ENCODE measurements at places on chromosomes 2 and 18.

GRCh38 chr2:112824694-112825085 is 11.9 kb downstream of the IL1B start:
- DNase-seq, result no peak

DNA sequence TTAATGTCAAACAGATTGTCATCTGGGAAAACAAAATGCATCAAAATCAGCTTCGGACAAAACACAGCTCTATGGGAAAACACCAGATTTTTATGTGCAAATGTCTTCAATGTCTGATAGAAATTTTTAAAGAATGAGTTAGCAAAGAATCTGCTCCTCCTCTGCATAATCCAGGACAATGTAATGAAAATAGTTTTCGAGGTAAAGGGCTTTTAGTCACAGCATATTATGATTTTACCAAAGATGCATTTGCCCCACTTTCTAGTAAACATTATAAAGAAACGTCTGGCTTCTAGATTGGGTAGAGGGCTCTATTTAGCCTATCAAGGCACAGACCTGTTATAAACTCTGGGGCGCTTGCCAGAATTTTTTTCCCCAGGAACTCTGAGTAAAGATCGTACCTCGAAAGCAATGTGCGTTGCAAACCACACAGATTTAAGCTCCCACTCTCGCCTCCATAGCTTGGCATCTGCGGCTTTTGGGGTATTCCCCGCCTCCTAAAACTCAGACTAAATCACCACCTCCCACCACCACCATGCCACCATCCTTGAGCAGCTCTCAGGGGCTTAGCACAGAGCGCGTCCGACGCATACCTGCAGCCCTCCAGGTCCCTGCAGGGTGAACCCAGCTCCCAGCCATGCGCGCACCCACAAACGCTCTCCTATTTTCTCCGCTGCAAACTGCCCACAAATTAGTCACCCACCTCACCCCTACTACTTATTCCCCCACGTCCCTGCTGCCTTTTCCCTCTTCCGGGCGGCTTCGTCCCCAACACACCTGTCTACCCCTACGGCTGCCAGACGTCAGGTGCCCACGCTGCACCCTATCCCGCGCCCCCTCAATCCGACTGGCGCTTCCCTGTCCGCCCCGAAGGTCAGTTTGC is 829 bp downstream of the ACVR1C start:
- peak; percentile 67 for DNase-seq

DNA sequence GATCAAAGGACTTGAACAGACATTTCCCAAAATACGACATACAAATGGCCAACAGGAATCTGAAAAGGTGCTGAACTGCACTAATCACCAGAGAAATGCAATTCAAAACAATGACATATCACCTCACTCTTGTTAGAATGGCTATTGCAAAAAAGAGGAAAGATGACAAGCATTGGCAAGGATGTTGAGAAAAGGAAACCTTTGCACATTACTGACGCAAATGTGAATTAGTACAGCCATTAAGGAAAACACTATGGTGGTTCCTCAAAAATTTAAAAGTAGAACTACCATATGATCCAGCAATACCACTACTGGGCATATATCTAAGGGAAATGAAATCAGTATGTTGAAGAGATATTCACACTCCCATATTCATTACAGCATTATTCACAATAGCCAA is 57.7 kb upstream of the ASPRV1 start:
- DNase-seq, result no peak

DNA sequence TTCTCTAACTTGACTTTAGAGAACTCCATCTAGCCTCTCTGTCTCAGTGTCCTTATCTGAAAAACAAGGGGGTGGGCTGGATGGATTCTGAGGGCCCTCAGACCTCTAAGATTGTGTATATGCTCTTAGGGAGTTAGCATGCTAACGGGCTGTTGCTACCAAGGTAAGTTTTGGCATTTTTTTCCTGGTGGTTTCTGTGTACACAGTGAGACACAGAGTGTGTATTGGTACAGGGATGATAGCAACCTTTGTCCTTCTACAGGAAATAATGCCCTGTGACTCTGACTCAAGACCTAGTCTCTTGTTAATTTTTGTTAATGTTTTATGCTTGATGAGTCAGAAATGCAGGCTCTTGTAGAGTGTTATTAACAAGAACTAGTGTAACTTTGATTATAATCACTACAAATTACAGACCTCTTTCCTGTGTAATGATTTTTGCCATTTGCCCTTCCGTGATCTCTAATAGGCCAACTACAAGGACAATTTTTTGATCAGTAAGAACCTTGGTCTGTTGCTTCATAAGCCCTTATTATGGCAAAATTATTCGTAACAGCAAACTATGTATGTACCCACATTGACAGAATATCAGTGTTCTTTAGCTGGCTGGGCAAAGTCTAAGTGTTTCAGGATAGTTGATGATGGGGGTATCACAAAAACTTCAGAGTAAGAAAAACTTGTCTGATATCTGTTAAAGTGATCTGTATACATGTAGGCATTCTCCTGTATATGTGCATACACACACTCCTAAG is 89.7 kb downstream of the SPTBN1 start:
- no peak for DNase-seq

GRCh38 chr2:26088038-26088643 is 54.3 kb downstream of the RAB10 start:
- DNase-seq, result no peak

DNA sequence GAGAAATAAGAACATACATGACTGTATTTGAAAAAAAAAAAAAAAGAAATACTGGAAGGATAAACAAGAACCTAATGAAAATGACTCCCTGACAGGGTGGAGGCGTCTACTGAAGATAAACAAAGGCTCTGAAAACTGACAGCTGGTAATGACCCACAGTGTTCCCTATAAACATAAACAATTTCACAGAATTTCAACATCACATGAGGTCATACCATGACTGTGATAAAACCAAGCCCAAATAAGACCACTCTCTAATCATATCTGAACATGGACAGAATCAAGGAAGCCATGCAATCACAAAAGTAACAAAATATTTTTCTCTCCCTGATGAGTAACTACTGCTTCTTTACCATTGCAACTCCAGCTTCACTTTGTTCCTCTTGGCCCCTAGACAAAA is 159.3 kb downstream of the FAM124B start:
- no peak for DNase-seq

DNA sequence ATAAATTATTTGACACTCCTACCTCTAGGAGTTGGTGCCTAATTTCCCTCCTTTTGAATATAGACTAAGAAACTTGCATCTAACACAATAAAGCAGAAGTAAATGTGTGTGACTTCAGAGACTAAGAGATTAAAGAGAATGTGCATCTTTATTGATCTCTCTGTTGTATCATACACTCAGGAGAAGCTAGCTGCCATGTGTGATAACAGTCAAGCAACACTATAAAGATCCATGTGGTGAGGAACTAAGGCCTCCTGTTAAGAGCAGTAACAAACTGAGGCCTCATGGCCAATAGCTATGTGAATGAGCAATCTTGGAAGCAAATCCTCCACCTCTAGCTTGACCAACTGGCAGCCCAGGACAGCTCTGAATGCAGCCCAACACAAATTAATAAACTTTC is 3.4 kb downstream of the FANCL start:
- no peak for DNase-seq

- no peak for DNase-seq
Measured at GRCh38 chr18:3027370-3027891, 14.5 kb upstream of the LPIN2 start.

- DNase-seq, result no peak
Measured at GRCh38 chr18:37529863-37530262, 35.7 kb downstream of the CELF4 start.

DNA sequence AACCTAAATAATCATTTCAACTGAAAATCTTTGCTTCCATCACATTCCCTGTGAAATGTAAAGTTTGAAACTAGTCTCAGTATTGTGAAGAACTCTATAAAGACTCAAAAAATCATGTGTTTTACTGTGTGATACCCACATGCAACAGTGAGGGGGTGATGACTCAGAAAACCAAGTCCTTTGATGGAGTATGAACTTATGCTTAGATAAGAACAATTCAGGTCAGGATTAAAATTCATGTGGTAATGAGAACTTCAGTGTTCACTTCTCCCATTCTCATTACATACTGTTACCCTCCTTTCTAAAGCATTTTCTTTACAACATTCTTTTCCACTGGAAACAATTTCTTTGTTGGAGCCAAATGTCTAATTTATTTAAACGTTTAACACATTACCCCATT is 360.2 kb downstream of the FSIP2 start:
- no peak for DNase-seq

- DNase-seq, result no peak
Measured at GRCh38 chr2:71561441-71562267, 108.3 kb downstream of the DYSF start.

DNA sequence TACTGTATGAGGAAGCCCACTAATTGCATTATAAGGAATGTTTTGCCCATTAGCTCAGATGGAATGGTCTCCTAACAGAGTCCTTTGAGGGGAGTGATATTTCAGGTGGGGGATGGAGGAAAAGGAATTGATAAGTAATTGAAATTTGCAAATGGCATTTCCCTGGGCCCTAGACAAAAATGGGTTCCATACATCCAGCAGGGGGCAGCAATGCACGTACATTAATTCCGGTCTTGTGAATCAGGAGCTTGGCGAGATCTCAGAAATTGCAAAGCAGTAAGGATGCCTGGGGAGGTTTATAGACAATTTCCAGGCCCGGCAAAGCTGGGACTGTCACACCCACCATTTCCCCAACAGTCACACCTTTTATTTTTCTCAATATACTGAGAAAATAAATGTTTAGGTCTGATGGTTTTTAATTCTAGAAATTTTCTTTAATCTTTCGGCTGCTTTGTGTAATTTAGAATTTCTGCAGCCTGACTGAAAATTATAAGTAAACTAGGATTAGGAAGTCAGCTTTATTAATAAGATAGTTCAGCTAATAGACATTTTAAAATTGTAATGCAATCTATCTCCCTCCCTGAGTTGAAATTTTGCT is 122.8 kb downstream of the LYPD1 start:
- peak; percentile 70 for DNase-seq

GRCh38 chr2:170886386-170886785 is 42.7 kb upstream of the GORASP2 start:
- no peak for DNase-seq

GRCh38 chr18:11118051-11118766 is 31.2 kb downstream of the PIEZO2 start:
- DNase-seq, result no peak

GRCh38 chr2:98457045-98457696 is 12.5 kb downstream of the INPP4A start:
- DNase-seq, result no peak

DNA sequence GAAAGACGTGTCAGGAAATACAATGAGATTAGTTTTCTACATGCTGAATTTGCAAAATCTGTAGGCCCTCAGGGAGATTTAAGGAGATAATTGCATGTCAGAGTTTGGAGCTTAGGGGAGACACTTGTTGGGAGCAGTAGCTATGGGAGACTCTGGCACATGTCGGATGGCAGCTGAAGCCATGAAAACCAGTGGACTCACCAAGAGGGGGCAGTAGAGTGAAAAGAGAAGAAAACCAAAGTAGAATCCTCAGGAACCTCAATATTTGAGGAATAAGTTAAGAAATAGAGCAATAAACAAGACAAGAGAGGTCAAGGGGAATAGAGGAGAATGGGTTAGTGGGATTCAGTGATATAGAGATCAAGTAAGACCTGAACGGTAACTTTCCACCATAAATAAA is 24.8 kb downstream of the RUFY4 start:
- DNase-seq, result no peak

DNA sequence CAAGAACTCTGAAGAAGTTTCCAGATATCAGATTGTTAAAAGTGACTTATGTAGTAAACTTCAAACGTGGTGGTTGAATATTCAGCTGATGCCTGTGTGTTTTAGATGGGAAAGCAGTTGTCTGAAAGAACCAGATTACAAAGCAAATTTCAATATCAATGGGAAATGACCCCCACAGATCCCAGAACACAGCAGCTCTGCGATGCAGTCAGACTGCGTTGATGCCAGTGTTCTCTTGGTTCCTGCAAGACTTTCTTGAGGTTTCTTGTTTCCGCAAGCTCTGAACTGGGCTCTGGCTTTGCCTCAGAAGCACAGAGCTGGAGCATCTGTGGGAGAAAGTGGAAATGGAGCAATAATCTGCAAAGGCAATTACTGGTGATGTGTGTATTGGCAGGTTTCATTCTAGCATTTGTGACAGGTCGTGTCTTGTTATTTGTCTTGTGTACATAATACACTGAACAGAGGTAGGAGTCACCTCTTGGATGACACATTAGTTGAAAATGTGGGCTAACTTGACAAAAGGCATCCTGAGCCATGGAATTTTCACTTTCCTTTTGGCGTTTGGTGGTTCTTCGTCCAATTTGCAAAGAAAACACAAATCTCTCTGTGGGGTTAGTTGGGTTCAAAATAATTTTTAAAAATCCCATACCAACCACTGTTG is 10.8 kb upstream of the LYPD6B start:
- DNase-seq, result no peak

- DNase-seq, result no peak
Measured at GRCh38 chr2:196459539-196459938, 180.0 kb upstream of the CCDC150 start.

GRCh38 chr2:10502803-10503107 is 54.6 kb upstream of the ODC1 start:
- no peak for DNase-seq

GRCh38 chr18:60601249-60601648 is 228.7 kb upstream of the MC4R start:
- no peak for DNase-seq

DNA sequence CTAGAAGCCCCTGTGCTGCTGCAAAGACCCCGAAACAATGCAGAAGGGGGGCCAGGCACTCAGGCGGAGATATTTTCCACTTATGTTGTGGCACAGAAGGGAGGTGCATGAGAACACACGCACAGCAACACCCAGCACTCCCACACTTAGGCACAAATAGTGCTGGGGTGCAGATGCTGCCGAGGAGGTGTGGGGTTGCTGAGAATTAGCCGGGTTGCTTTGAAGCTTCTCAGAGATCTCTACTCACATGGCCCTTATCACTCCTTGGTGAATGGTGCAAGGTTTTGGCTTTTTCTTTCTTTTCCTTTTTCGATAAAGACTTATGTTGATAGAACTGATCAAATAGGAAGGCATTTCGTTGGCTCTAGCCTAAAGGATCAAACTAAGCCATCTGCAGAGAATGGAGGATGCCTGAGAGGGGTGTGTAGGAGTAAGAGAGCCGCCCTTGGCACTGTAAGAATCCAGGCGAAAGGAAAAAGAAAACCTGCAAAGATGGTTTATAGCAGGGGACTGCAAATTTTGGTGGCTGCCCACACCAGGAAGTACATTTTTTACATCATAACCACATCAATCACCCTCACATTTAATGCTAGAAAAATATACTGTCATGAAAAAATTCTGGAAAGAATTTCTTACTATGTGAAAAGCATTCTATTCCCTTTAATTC is 27.9 kb upstream of the FHL2 start:
- no peak for DNase-seq

- no peak for DNase-seq
Measured at GRCh38 chr18:68735483-68736343, 20.8 kb upstream of the TMX3 start.

DNA sequence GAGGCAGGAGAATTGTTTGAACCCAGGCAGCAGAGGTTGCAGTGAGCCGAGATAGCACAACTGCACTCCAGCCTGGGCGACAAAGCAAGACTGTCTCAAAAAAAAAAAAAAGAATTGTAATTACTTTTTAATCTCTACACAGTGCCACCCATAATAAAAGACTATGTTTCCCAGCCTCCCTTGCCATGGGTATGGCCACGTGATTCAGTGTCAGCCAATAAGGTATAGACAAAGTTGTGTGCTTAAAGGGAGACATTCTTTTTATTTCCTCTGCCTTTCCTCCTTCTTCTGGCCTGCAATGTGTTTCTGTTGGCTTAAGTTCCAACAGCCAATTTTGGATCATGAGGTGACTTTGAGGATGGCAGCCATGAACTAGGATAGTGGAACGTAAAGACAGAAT is 406.9 kb downstream of the LNPK start:
- DNase-seq, result no peak
